ENCODE measurements at places on chromosomes 6 and 20.
A peak's percentile ranks its signal among the peaks of the same experiment; 100 is the strongest.

DNA sequence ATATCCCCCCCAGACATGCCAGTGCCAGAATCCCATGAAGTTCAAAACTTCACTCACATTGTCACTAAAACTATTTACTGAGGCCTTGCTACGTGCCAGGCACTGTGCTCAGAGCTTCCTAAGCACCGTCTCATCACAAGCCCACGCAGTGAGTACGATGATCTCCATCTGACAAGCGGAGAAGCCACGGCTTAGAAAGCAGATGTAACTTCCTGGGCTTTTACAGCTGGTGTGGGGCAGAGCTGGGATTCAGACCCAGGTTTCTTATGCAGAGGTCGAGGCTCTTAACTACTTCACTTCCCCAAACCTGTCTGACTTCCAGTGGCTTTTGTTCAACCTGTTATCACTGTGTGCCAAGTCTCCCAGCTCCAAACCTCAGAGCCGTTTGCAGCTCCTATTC is 8.3 kb downstream of the MDGA1 start:
- peak; percentile 8 for DNase-seq

DNA sequence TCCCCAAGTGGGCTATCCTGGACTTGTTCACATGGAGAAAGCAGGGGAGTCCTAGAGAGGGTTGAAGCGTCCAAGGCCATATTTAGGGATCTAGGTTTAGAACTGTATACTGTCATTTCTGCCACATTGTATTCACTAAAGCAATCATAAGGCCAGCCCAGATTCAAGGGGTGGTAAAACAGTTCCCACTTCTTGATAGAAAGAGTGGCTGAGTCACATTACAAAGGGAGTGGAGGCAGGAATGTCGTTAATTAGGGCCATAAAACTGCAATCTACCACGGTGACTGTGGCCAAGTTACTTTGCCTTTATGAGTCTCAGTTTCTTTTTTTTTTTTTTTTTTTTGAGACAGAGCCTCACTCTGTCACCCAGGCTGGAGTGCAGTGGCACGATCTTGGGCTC is 7.4 kb upstream of the UBR2 start:
- DNase-seq = no peak

DNA sequence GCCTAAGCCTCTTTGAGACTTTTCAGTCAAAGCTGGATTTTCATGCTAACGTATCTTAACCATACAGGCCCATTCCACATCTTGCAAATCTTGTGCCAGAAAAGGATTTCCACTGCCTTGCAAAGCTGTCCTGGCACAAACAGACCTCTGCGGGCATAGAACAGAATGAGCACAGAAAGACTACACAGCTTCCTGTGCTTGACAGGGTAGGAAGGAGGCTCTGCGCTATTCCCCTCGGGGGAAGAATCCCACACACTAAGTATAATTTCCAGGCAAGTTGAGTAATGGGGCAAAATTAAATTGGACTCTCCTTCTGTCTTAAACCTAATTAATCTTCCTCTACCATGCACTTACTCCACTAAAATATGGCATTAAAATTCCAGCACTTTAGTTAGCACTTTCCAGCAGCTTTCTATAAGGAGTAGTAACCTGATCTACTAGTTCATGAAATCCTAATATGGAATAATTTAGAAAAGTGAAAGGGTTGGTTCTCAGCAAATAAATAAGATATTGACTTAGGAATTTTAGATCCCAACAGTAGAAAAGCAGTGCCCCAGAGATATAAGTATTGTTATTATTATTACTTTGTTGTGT is 532.1 kb upstream of the JAG1 start:
- DNase-seq = no peak

DNA sequence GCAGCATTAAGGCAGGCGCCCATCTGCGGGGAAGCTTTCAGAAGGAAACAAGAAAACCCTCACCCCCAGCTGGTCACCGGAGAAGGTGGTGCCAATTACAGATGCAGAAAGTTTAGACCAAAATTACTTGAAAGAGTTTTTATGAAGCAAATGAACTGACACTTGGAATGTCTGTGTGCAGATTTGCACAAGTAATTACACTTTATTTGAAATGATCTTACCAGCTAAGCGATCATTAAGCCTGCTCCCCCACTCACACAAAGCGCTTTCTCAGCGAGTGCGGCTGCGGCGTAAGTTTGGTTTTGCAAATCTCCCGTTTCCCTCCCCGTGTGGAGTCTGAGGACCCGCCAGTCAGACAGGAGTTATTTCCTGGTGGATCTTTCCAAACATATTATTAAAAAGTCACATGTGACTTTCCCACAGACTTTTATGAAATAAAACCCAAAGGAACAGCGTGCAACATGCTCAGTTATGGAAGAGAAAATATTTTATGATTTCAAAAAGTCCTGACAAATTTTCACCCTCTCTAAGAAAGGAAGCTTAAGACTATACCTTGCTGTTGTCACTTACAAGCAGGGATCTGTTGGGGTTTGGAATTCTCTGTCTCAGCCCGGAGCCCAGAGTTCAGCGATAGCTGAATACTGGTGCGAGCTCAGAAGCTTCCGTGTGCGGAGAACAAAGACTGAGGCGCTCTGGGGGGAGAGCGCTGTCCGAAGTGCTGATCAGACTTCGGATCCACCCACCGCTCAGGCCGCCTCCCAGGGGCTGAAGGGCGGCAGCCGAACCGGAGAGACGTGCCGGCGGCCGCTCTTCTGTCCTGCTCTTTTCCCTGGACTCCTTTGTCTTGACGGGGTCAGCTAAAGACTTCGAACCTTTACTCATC is 2.7 kb upstream of the MYT1 start:
- DNase-seq = peak; percentile 23

- no peak for DNase-seq
Measured at GRCh38 chr6:3482869-3483268, 26.0 kb upstream of the SLC22A23 start.

DNA sequence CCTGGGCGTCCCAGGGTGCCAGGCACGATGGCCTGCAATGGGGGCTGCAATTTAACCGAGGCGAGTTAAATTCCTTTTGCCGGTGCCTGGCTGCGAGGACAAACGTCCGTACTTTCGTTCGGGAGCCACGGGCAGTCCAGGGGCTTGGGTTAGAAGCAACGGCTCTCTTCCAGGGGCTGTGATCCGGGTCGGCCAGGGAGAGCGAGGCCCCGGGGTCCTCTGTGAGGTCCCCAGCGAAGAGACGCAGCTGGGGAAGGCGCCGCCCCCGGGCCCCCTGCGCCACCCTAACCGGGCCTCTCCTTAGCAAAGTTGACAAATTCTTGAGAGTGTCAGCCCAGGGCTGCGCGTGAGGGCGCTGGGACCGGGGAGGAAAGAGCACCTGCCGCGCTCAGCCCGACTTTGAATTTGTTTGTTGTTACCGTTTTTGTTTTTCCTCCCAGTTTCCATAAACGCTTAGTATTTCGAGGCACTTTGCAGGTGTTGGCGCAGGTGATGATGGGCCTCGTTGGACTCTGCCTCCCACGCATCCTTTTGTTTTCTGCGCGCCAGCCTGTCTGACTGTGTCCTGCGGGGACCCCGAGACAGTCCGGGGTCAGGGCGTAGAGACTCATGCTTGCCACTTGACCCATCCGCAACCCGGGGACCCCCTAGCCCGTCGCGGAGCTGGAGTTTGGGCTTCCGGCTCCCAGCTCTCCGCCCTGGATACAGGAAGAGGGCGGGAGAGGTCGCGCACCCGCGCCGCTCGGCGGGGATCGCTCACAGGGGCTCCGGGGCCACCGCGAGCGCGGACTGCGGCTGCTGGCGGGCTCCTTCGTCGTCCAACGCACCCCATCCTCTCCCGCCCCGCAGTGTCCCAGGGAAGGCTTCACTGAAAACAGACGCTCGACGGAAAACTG is 5.8 kb downstream of the OLIG3 start:
- DNase-seq = no peak

DNA sequence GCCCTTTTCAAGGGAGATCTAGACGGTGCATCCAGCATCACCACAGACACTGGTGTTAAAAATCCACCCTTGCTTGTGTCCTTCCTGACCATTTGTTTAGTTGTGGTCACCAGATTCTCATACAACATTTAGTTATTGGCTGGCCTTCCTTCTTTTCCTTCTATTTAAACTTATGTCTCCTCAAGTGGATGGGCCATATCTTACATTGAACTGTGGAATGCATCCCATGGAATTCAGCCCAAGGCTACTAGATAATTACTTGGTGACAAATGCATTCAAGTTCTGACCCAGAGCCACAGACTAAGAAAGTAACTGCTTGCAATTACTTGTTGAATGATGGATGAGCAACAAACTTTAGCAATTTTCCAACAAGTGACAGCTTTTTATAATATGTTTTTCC is 198.9 kb upstream of the SSTR4 start:
- no peak for DNase-seq

- DNase-seq = peak; percentile 23
Measured at GRCh38 chr6:131136021-131136786, 937 bp downstream of the AKAP7 start.

DNA sequence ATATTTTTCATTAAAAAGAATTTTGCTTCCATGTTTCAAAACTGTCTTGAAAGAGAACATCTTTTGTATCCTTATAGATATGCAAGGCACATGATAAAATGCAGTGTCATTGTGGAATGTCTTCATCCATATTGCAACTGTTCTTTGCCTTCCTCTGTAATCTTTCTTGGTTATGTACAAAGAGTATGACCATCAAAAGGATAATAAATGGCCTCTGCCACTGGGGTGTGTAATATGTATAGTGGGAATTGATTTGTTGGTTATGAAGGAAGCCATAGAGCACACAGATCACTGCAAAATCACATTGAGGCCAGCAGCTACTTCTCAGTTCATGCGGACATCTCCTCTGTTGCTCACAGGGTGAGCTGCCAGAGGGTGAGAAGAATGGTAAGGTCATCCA is 703.5 kb downstream of the TFAP2A start:
- no peak for DNase-seq

GRCh38 chr6:169008641-169009257 is 244.9 kb downstream of the THBS2 start:
- DNase-seq = no peak

DNA sequence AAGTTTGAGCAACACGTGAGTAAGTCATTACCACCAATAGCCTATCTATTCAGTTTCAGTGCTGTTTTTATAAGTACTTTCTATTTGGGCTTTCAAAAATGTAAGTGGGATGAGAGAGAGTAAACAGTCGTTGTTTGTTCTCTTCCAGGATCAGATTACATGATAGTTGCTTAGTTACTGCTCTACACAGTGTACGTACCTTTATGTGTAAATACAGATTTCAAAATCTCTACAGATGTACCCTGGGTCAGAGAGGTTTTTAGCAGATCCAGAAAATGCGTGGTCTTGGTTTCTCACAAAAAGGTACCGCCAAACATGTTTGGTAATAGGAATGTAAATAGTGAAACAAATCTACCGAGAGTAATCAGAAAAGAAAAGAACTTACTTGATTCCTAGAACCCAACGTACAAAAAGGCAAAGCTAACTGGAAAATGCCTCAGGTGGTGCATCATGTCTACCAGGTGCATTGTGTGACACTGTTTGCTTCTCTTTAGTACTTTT is 421.1 kb downstream of the BCKDHB start:
- no peak for DNase-seq

DNA sequence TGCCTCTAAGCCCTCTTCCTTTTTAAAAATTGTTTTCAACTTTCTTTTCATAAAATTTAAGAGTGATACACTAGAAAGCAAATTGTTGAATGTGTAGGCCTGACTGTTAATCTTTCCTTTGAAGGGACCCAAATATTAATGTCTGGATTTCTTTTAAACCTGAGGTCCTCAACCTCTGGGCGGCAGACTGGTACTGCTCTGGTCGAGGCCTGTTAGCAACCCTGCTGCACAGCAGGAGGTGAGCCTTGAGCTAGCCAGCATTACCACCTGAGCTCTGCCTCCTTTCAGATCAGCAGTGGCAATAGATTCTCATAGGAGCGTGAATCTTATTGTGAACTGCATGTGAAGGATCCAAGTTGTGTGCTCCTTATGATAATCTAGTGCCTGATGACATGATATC is 191.2 kb downstream of the MANEA start:
- DNase-seq = no peak

DNA sequence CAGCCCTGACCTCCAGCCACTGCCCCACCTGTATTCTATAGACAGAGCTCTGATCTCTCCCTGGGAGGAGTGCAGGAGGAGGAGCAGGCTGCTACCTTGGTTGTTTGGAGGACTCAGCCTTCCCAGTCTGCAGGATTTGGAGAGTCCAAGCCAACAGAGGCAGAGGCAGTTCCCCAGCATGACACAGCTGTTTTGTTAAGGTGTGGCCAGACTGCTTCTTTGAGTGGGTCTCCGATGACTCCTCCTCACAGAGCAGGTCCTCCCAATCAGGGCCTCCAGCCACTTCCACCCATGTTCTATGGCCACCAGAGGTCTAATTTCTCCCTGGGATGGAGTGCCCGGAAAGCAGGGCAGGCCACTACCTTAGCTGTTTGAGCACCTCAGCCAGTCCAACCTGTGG is 203.5 kb downstream of the HACE1 start:
- DNase-seq = no peak

GRCh38 chr20:40234593-40234992 is 454.4 kb downstream of the MAFB start:
- DNase-seq = no peak

DNA sequence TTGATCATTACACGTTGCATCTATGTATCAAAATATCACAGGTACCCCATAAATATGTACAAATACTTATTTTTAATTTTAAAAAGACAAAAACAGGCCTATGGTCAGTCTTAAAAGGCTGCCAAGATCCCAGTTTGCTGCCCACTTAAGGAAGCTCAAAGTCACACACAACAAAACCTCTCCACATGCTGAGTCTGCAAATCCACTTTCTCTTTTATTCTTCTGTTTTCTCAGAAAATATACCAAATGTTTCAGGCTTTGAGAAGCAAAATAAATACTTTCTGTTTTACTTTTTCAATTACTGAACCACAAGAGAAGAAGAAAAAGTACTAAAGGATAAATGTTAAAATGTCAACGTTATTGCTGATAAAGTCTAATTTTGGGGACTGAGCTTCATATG is 107.8 kb upstream of the MANEA start:
- no peak for DNase-seq

GRCh38 chr20:10519361-10520046 is 84.4 kb downstream of the SLX4IP start:
- DNase-seq = peak; percentile 83

DNA sequence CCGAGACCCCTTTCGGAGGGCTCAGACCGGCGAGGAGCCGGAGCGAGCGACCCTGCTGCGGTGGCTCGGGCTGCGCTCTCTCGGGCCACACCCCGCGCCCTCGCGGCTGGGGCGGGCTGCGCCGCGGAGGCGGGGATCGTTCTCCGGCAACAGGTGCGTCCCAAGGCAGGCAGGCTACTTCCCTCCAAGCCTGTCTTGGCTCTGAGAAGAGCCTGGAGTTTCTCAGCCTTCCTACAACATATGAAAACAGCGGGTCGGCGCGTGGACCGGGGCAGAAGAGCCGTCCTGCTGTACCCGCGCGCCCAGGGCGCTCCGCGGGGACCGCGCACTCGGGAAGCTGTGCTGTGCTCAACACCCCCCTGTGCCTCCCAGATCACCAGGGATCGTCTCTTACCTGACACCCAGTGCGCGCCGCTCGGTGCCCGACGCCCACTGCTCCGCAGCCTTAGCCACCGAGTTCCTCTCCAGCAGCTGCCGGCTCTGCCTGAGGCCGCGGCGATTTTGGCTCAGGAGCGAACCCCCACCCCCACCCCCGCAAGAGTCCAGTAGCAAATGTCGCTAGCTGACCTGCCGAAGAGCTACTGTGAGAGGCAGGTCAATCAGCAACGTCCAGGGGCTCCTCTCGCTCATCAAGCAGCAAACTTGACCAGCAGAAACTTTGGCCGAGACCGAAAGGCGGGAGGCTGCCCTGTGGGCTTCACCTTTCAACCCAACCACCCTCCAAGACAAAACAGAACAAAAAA is 3.7 kb upstream of the OLIG3 start:
- no peak for DNase-seq
